ENCODE measurements at places on chromosomes 3 and 15.
A peak's percentile ranks its signal among the peaks of the same experiment; 100 is the strongest.

- peak; percentile 87 for DNase-seq
These were observed 1.2 kb downstream of the B2M start for GRCh38 chr15:44712346-44713005.

GRCh38 chr3:164230385-164231094, 847.8 kb downstream of the SI start:
- no peak for DNase-seq

- DNase-seq: no peak
These were observed 12.6 kb upstream of the LRRC34 start for GRCh38 chr3:169825316-169825715.

- DNase-seq: no peak
These were observed 9.8 kb downstream of the PLA2G4E start for GRCh38 chr15:42011074-42011473.

DNA sequence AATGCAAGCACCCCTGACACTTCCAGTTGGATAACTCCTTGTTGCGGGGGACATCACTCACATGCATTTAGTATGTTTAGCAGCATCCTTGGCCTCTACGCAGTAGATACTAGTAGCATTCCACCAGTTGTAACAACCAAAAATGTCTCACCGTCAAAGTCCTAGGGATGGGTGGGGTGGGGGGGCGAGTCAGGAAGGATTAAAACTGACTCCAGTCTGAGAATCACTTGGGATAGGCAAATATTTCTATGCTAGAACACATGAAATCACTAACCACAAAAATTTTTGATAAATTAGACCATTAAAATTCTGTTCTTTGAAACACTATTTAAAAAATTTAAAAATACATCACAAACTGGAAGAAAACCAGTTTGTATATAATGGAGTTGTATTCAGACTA, 18.0 kb downstream of the ICE2 start:
- peak; percentile 24 for DNase-seq

Data from IMR-90 (cell line).